ENCODE measurements at places on chromosomes 1 and 21. TPM values are rescaled to one million over a fixed set of nuclear protein-coding genes. Genes with fewer than 3 reads are reported as not detected.

Gene ATP6V1G3
- total RNA-seq = not detected

Gene HSPG2
- total RNA-seq = 182 TPM

Gene FOXO6
- total RNA-seq = 0.61 TPM

Gene DISP3
- not detected for total RNA-seq

Gene MCOLN2
- total RNA-seq = 7.1 TPM

Gene SPRR2A
- not detected for total RNA-seq

Gene IFI44
- total RNA-seq = 18.8 TPM

Gene AADACL3
- total RNA-seq = not detected

Gene PRXL2B
- total RNA-seq = 10.5 TPM

Gene AKR7A3
- total RNA-seq = not detected

Gene HSD3B1
- total RNA-seq = not detected

Gene SFN
- total RNA-seq = 113 TPM

Gene ENAH
- 53.0 TPM for total RNA-seq

Gene HAPLN2
- not detected for total RNA-seq

Gene KCNT2
- total RNA-seq = 7.1 TPM

Gene IL24
- not detected for total RNA-seq

Gene DLGAP3
- total RNA-seq = 0.57 TPM

Gene CD247
- total RNA-seq = 14.7 TPM

Gene GABPB2
- 15.9 TPM for total RNA-seq

Gene KRTAP11-1
- not detected for total RNA-seq

Gene OR2M5
- total RNA-seq = not detected

Gene GBP7
- total RNA-seq = not detected

Gene PARS2
- total RNA-seq = 2.6 TPM

Data from upper lobe of left lung (tissue), 6 donors.